ENCODE measurements at places on chromosomes 7 and 10.

GRCh38 chr10:125720002-125720382 is 483 bp downstream of the EDRF1 start:
- DNase-seq, result peak; percentile 18

- DNase-seq, result peak; percentile 35
Measured at GRCh38 chr7:100483722-100484672, at the start of gene NYAP1. NYAP1 (plus strand) TSS chr7:100483927; CDS start chr7:100485312, 1,385 bp downstream.

- DNase-seq, result no peak
Measured at GRCh38 chr10:114306116-114306973, 67.3 kb downstream of the VWA2 start.

GRCh38 chr10:18260310-18260922 is 120.2 kb downstream of the CACNB2 start:
- no peak for DNase-seq

GRCh38 chr10:37222046-37222445 is 96.6 kb downstream of the ANKRD30A start:
- no peak for DNase-seq

DNA sequence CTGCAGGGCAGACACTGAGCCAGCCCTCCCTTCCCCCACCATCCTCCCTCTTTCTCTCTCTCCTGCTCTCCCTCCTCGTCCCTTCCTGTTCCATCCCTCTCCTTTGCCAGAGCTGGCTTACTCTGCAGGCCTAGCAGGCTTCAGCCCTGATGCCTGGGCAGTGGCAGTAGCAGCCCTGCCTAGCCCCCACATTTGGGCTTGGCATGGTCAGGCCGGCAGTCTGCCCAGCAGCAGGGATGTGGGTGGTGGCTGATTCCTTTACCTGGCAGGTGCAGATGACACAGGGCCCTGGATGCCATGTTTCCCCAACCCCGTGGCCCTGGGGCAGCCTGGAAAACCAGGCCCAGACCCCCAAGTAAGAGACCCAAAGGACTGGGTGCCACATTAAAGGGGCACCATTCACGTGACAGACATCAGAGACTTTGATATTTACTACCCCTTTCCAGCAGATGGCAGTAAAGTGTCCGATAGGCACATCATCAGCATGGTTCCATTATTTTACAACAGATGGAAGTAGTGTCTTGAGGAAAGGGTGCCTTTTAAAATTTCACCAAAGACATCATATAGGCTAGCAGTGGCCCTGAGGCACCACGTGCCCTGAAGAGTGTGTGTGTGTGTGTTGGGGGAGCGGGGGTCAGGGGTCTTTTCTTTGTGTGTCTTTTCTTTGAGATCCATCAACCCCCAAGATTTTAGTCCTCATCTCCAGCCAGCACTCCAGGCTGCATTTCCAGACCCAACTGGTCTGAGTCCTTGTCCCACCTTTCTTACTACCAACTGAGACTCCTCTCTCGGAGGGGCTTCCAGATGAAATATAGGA is 5.9 kb downstream of the KCP start:
- DNase-seq, result peak; percentile 63

GRCh38 chr7:98091061-98091460 is 15.6 kb upstream of the LMTK2 start:
- no peak for DNase-seq

DNA sequence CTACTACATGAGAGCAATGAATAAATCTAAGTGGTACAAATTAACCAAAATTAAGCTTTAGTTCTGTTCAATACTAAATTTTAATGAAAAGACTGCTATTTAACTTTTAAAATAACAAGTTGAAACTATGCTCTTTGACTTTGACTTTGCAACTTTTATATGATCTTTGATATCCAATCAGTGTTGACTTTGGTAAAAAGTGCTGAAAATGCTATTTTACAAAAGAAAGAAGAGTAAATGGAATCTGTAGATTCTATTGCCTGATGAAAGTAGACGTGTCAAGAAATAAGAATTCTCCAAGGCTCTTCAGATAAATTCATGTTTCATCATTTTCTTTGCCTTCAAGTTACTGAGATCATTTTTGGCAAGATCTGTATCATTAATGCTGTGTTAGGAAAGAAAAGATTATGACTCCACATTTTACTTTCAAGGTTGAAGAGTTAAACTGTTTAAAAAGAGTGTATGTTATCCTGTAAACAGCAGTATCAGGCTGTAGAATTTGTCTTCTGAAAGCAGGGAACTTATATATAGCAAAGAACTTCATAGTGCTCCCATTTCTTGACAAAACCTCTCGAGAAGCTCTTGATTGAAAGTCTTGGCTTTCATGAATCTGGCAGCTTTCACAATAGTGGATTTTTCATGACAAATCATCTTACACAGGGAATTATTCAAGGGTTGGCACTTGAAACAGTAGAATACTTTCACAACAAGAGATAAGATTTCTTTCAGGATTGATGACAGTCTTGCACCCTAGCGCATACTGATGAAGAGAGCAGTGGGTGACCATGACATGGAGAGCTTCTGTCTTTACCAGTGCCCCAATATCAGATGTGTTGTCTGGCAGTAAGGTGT is 72.1 kb downstream of the PTEN start:
- DNase-seq, result no peak

GRCh38 chr7:106039486-106040060 is 72.5 kb downstream of the SYPL1 start:
- no peak for DNase-seq

DNA sequence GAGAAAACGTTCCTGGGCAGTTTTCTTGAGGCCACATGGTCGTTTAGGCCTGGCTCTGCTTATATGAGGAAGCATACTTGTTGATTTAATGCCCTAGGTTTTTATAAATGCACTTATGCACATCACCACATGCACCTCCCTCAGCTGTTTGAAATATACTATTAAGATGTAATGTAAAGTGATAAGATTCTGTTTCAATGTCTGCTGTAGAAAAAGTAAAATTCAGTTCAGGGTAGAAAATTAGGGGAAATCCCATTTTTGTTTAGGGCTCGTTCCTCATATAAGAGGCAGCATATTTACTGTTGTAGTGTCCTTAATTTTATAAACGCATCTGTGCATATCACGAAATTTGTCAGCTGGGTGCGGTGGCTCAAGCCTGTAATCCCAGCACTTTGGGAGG is 7.8 kb upstream of the CAMK1D start:
- no peak for DNase-seq

GRCh38 chr10:70905071-70906021 is 17.0 kb upstream of the PCBD1 start:
- DNase-seq, result no peak

GRCh38 chr7:542713-543500 is 23.3 kb upstream of the PDGFA start:
- no peak for DNase-seq

- DNase-seq, result peak; percentile 50
Measured at GRCh38 chr10:30784524-30784896, 155.0 kb upstream of the LYZL2 start.

Measured in pons (tissue), 1 donor.